ENCODE measurements at places on chromosomes 2 and 18. TPM values are rescaled to one million over a fixed set of nuclear protein-coding genes. Genes with fewer than 3 reads are reported as not detected.

- DNase-seq, result no peak
These were observed 492.5 kb upstream of the SPHKAP start for GRCh38 chr2:228673876-228674554.

DNA sequence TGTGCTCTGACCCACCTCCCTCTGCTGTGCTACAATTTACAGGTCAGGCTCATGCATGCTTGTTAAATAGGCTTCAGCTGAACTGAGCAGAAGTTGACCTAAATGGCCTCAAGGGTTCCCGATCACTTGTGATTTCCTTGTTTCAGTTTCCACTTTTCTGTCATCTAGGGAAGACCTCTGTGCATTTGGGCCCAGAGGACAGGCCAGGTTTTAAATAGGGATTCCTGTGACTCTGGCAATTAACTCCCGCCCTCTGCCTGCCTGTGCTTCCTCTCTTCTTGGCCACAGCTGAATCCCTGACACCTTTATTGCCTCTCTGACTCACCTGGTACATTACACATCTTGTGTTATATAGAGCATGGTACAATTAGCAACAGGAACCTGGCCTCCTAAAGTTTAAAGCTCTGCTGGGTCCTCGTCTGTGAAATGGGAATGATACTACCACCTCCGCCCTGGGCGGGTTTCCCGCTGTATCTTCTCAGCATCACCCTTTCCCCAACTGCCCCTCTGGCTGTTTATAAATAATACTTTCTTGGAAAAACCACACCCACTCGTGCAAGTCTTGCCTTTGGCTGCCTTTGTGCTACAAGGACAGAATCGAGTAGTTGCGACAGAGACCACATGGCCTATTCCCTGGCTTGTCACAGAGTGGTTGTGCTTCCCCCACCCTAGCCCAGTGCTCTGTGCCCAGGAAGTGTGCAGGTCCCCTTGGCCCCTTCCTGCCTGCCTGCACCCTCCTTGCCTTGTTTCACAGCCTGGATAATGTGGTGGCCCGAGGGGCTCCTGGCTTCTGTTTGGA lies 7.9 kb downstream of the CABLES1 start:
- DNase-seq, result no peak

DNA sequence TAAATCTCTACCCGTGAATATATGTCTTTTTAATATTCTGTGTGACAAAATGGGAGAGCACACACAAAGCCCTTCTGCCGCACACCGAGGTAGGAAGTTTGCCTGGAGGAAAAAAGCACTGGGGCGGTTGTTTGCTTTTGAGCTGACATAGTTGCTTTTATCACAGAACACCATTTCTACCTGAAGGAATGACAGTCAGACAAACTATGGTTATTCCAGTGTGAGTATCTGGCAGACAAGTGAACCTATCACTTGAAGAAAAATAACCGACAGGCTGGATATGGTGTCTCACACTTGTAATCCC lies 67.6 kb upstream of the SERTAD2 start:
- no peak for DNase-seq

DNA sequence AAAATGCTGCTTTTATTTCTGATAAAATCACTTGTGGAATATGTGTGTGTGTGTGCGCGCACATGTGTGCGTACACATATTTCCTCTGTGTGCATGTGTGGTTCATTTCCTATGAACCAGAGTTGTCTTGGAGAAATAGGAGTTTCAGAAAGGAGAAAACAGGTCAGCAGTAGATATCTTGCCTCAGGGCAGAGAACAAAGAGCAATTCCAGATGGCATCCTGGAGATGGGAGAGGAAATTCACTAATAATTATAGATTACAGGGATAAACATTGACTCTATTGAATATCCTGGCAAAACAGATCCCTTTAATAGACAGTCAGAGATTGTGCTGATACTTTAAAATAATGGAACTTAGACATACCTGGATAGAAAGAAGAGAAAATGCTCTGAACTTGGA lies 298.0 kb downstream of the TRIB2 start:
- no peak for DNase-seq

DNA sequence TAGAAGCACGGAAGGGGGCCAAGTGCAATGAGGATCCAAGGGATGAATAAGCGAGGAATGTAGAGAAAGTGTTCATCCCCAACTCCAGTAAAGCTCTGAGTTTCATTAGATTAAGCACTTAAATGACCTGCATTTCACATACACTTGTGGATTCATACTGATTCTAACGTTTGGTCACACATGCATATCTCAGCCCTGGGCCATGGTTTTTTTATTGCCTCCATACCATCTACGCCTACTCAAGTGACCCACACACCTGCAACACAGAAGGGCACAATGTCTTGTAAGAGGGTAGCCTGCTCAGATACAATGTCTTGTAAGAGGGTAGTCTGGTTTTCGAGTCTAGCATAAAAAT lies 566 bp upstream of the MRPS5 start:
- DNase-seq, result no peak

DNA sequence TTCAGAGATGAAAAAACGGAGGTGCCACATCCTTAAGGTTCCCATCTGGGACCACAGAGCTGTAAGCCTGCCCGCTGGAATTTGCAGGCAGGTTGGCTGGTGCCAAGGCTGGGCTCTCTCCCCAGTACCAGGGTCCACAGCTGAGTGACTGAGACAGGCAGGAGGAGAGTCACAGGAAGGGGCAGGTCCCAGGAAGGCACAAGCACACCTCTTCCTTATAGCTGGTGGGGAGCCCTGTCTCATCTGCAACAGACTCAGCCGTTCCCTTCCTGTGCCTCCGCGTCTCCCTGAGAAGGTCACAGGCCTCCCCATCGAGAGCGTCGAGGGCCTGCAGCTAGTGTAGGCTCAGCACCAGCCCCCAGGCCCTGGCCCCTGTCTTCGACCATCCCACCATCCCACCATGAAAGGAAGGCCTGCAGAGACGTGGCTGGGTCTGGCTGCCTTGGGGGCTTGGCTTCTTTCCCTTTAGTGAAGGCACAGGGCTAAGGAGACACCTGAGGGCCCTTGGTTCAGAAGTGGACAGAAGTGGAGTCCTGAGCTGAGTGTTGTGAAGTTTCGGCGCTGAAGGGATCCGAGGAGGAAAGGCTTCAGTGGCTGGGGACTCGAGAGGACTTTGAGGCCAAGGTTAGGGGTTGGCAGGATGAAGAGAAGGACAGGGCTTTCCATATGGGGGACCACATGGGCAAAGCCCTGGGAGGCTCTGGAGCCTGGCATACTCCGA lies 26.8 kb downstream of the GLI2 start:
- no peak for DNase-seq

DNA sequence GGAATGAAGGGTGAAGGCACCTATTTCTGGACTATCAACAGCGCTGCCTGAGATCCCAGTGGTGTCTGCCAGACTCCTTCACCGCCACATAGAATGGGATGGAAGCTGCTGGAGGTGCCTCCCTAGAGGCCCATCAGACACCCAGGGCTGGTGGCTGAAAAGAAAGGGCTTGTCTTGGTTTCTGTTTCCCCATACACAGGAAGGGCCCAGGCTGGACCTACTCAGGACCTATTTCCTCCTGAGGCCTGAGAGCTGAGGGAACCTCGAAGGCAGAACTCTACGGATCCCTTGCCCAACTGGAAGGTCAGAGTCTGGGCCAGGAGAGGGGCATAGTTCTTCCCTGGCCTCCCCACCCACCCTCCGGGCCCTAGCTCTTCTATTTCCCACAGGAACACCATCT lies 2.9 kb upstream of the CLEC4F start:
- no peak for DNase-seq

GRCh38 chr2:199988151-199988550 lies 32.8 kb downstream of the MAIP1 start:
- no peak for DNase-seq

DNA sequence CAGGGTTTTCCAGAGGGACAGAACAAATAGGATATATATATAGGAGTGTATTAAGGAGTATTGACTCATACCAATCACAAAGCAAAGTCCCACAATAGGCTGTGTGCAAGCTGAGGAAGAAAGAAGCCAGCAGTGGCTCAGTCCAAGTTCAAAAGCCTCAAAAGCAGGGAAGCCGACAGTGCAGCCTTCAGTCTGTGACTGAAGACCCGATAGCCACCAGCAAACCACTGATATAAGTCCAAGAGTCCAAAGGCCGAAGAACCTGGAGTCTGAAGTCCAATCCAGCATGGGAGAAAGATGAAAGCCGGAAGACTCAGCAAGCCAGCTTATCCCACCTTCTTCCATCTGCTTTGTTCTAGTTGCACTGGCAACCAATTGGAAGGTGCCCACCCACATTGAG lies 39.0 kb upstream of the GPD2 start:
- DNase-seq, result no peak

Gene SPDYA
- total RNA-seq, result 0.23 TPM

Gene FAM228A
- not detected for total RNA-seq

Gene PLEKHH2
- total RNA-seq, result 1.8 TPM

Gene RAPH1
- 33.6 TPM for total RNA-seq

Data from NCI-H460 (cell line).